ENCODE measurements at places on chromosomes 11 and 22.

DNA sequence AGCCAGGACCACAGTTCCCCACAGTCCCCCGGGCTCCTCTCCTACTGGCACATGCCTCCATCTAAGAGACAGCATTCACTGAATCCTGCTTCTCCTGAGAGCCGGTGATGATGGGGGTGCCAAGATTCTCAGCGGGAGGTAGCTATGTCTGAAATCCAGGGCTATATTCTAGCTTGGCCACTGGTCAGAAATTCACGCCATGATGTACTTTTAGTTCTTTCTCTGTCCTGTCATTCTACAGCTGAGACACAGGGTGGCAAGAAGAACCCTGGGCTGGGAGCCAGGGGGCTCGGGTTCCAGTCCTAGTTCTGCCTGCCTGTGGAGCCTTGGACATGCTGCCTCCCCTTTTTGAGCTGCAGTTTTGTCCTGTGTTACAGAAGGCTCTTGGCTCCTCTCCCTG is 59.2 kb upstream of the PHOX2A start:
- no peaks in the 10 kb centered on the region for H3K27me3 ChIP-seq
- DNase-seq = no peak
- H3K4me1 ChIP-seq = no peaks in the 10 kb centered on the region
- H3K4me3 ChIP-seq = no peak overlapping the region
- peaks cover 4% of the 10 kb centered on the region for H3K36me3 ChIP-seq

DNA sequence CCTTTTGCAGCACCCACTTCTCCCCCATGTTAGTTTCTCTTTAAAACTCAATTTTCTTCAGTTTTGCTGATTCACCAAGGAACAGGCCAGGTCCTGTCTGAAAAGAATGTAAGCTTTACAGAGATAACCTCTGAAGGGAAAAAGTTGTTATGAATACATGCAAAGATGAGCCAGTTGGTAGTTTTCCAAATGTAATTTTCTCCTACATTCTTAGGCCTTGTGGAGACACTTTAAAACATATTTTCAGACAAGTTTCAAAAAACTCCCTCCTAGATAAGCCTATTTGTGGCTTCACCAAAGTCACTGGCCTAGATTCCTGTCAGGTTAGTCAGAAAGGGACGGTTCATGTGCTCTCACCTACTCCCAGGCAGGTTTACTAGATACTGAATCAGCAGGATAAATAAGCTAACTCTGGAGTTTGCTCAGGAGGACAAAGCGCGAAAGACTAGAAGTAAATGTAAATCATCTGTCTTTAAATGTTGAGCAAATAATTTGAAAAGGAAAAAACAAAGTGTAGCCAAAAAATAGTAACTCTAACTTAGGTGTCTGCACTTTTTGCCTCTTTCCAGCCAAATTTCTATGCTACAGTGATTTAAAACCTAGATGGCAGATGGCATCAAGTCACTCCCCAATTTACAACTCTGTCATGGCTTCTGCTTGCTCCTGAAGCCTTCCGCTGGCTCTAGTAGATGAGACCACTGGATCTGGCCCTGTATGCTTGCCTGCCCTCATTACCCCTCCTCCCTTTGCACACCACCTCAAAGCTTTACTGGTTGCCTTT is 4.9 kb upstream of the ATP6V1E1 start:
- no peaks in the 10 kb centered on the region for H3K27me3 ChIP-seq
- peaks cover 15% of the 10 kb centered on the region for H3K4me1 ChIP-seq
- no peak overlapping the region for H3K27ac ChIP-seq
- H3K36me3 ChIP-seq = peaks cover 11% of the 10 kb centered on the region
- DNase-seq = no peak
- H3K4me3 ChIP-seq = no peak overlapping the region

DNA sequence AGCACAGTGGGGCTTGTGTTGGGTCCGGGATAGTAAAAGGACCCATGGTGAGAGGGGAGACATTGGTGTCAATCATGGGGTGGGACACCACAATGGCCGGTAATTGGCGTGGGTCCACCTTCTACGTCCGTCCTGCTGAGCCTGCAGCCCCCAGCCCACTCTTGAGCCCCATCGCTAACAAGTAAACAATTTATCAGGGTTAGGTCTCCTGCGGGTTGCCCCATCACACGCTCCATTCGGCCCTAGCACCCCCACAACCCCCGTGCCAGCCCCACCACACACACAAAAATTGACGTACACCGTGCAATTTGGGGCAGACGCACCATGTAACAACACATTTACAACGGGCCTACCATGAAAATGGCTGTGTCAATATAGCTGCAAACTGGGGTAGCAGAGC is 86.5 kb upstream of the HTATIP2 start:
- H3K4me1 ChIP-seq = no peaks in the 10 kb centered on the region
- no peak overlapping the region for H3K27ac ChIP-seq
- no peak for DNase-seq
- H3K36me3 ChIP-seq = no peaks in the 10 kb centered on the region
- H3K4me3 ChIP-seq = no peak overlapping the region
- peaks cover 54% of the 10 kb centered on the region for H3K27me3 ChIP-seq

GRCh38 chr22:42067671-42068251 is 2.9 kb downstream of the NAGA start:
- DNase-seq = no peak
- H3K27me3 ChIP-seq = no peaks in the 10 kb centered on the region
- no peak overlapping the region for H3K4me3 ChIP-seq
- peaks cover 27% of the 10 kb centered on the region for H3K4me1 ChIP-seq
- H3K36me3 ChIP-seq = peaks cover 21% of the 10 kb centered on the region
- H3K27ac ChIP-seq = no peak overlapping the region

DNA sequence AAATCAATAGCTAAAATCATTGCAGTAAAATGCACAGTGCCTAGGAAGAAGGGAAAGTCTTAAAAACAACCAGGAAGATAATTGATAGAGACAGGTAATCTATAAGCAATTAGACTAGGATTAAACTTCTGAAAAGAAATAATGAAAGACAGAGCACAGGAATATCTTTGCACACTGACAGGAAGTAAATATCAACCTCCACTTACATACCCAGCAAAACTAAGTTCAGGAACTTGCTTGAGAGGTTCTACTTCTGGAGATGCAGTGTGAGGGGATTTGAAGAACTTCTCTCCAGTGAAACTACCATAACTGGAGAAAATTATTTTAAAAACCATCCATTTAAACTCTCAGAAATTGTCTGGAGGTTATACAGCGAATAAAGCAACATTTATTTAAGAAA is 104.1 kb downstream of the EHF start:
- DNase-seq = no peak
- H3K4me1 ChIP-seq = peaks cover 17% of the 10 kb centered on the region
- no peaks in the 10 kb centered on the region for H3K36me3 ChIP-seq

Measured in effector memory CD8-positive, alpha-beta T cell (primary cell).